NCI-H187 treated with DMSO at 0.1 percent for 48 hours (cell line): ENCODE measurements at places on chromosomes 11 and 22.

DNA sequence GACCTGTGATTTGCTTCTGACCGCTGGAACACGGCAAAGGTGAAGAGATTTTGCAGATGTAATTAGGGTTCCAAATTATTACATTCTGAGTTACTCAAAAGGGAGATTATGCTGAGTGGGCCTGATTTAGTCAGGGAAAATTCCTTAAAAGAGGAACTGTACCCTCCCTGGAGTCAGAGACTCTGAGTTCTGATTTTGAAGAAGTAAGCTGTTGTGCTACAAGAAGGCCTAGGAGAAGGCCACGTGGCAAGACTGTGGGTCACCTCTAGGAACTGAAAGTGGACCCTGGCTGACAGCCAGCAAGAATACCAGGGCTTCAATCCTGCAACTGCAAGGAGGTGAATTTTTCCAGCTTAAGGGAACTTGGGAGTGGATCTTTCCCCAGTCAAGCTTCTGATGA lies 45.3 kb downstream of the CHRDL2 start:
- DNase-seq = no peak

DNA sequence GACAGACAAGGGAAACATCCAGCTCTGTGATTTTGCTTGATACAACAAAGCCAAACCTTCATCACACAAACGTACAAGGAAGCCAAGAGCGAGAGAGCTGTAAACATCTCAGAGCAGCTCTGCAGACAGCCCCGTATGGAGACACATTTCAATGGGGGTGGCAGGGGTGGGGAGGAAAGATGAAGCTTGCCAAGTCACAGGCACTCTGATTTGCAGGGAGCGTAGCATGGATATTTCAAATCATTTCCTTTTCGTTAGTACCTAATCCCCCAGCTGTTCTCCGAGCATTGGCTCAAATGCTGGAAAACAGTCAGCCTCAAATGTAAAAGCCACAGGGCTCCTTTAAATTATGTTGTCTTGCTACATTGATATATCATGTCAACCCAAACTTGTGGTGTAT lies 458.9 kb upstream of the CADM1 start:
- DNase-seq = peak; percentile 13

DNA sequence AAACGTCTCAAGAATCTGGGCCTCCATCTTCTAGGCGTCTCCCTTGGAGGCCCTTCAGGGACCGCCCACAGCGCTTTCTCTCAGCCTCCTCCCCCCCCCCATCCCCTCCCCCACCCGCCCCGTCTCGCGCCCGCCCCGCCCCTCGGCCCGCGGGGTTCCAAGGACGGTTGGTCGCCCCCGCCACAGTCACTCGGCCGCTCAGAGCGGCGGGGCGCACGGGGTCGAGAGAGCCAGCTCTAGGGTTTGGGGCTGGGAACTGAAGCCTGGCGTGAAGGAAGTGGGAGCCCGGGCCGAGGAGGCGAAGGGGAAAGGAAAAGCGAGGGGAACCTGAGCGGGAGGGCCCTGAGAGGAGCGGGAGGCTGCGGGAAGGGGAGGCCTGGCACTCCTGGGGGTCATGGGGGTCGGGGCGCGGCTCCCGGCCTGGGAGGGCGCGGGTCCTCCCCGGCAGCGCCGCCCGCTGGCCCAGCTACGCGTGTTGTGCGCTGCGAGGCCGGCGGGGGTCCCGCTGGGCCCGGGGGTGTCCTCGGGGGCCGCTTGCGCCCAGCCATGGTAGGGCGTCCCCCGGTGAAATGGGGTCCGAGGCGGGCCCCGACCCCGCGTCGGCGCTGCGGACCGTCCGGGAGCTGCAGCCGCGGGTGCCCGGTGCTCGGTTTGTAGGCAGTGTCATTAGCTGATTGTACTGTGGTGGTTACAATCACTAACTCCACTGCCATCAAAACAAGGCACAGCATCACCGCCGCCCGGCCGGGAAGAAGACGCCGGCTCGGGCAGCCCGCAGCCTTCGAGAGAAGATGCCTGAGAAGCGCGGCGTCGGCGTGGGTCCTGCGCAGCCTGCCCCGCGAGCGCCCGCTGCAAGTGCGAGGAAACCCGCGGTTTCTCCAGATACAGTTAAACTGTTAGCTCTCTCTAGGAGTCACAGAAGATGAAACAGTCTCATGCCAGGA lies at the start of gene BTG4:
BTG4 (minus strand) TSS at position 91 of the 944 bp plus-strand sequence. CDS start 13,610 bp downstream, outside the sequence.
- no peak for DNase-seq

- no peak for DNase-seq
Observed at GRCh38 chr22:43262990-43263644, 76.2 kb upstream of the TTLL12 start.

GRCh38 chr11:131544591-131544990 lies 174.2 kb downstream of the NTM start:
- no peak for DNase-seq
